ENCODE measurements at places on chromosomes 6 and 20. TPM values are rescaled to one million over a fixed set of nuclear protein-coding genes. Genes with fewer than 3 reads are reported as not detected.

The CLVS2 gene
- total RNA-seq = not detected

DNA sequence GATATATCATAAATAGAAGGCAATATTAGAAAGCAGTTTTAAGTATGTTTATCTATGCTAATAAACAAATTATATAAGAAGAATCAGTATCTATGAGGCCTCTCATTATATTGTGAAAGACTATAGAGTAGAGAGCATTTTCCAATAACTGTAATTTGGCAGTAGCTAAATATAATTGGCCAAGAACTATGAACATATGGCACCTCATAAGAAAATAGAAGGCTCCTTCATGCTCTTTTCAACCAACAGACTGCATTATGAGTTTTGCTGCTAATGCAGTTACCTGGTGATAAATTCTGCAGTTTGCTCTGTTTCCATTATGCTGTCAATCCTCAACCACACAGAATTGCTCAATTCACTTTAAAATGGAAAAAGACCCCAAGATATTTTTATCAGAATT is 221.1 kb downstream of the KHDC1L start:
- DNase-seq = no peak

GRCh38 chr6:111091987-111092386 is 4.7 kb downstream of the SLC16A10 start:
- no peak for DNase-seq

The SLC17A2 gene
- total RNA-seq = not detected

The FILIP1 gene
- 110 TPM for total RNA-seq

GRCh38 chr6:7687145-7688111 is 38.5 kb upstream of the BMP6 start:
- no peak for DNase-seq

The BTN2A1 gene
- 17.1 TPM for total RNA-seq

DNA sequence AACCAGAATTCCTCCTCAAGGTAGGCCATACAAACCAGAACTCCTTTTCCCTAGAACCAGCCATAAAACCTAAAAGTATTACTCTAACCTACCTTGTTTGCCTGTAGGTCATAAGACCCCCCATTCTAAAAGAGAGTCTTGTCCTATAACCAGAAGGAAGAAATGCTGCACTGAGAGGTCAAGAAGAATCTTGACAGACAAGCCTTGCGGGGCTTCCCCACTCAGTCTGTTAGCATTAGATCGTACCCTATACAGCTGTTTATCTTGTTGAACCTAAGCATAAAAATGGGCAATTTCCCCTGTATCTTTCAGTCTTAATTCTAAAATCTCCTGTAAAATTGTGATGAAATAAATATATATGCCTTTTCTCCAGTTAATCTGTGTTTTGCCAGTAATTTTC is 52.3 kb upstream of the HFE start:
- DNase-seq = no peak

DNA sequence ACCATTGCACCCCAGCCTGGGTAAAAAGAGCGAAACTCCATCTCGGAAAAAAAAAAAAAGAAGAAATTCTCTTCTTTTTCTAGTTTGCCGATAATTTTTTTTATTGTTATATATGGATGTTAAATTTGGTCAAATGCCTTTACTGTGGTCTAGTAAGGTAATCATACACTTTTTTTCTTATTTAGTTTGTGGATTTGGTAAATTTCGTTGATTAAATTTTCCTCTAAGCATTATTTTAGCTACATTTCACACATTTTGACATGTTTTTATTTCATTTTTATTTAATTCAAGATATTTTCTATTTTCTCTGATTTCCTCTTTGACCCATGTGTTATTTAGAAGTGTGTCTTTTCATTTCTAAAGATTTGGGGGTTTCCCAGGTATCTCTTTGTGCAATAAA is 18.0 kb upstream of the ELOVL2 start:
- no peak for DNase-seq

The ORC3 gene
- total RNA-seq = 23.2 TPM

- DNase-seq = no peak
These were observed 90.8 kb upstream of the OGFRL1 start for GRCh38 chr6:71197780-71198179.

DNA sequence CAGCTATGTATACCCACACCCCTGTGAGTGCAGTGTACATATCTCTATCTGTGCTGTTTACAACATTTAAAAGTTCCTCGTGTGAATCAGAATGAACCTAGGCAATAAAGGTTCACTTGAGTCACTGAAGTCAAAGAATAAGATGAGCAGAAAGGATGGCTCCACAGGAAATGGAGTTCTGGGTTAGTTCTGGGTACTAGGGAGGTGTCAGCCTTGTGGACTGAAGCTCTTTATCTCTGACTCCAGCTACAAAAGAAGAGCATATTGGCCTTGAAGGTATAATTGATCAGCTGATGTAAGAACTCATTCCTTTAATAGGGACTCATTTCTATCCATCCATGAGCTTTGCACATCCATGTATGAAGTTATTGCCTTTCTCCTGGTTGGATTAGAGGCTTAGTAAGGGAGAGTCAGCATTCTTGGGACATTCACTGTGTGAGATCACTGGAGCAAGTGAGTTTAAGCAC is 73.9 kb upstream of the BACH2 start:
- DNase-seq = no peak

The BPIFA3 gene
- total RNA-seq = not detected

- DNase-seq = no peak
These were observed 23.1 kb upstream of the PREX1 start for GRCh38 chr20:48850977-48851299.

- DNase-seq = no peak
These were observed 128.2 kb upstream of the RIPOR2 start for GRCh38 chr6:25064006-25064405.

DNA sequence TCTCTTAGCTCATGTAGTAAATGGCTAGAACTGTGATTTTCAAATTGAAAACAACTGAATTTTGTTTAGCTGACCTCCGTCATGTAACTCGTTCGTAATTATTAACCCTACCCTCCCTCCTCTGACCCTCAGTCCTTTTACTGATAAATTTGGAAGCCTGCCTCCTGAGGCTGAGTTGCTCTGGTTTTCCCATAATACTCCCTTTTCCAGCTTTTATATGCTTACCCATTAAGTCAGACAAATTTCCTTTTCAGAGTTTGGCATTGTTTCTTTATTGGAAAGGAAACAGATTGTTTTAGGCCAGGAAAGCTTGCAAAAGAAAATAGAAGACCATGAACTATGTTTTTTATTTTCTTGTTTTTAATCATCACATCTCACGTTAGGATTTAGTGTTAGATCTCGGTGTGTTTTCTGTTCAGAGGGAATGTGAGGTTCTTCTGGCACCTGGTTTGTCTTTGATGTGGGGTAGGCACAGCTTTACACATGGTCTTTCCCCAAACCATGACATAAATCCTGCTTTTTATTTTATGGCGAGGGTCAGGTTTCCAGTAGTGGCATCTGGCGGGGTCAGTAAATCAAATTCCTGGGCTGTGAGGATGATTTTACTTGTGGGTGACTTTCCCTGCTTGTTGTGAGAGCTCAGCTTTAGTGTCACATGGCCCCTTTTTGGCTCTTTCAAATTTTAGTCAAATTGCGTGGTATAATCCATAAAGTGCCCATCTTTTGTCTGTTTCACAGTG is 24.5 kb downstream of the PLCB4 start:
- DNase-seq = no peak

GRCh38 chr20:32160341-32160740 is 47.2 kb downstream of the PLAGL2 start:
- no peak for DNase-seq

GRCh38 chr20:9912858-9913434 is 74.1 kb upstream of the PAK5 start:
- peak; percentile 61 for DNase-seq

DNA sequence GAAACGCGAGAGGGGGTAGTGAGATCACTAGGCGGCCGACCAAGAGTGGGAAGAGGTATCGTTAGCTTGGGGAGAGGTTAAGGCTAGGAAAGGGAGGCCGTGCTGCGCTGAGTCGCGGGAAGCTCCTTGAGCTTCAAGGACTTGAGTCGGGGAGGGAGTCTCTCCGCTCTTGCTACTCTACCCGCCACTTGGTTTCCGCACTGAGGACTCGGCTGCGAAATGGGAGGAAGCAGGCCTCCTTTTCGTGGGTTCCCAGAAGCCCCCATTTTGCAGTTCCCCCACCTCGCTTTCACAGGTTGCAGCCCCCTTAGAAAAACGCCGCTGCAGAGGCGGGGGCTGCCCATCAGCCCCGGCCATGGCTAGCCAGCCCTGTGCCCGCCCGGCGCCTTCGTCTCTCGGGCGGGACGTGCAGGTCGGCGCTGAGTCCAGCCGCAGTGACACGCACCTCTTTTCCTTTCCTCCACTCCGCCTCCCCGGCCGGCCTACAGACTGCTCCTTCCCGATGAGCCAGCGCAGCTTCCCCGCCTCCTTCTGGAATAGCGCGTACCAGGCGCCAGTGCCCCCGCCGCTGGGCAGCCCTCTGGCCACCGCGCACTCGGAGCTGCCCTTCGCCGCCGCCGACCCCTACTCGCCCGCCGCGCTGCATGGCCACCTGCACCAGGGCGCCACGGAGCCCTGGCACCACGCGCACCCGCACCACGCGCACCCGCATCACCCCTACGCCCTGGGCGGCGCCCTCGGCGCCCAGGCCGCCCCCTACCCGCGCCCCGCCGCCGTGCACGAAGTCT is 4.9 kb downstream of the VGLL2 start:
- DNase-seq = peak; percentile 25

DNA sequence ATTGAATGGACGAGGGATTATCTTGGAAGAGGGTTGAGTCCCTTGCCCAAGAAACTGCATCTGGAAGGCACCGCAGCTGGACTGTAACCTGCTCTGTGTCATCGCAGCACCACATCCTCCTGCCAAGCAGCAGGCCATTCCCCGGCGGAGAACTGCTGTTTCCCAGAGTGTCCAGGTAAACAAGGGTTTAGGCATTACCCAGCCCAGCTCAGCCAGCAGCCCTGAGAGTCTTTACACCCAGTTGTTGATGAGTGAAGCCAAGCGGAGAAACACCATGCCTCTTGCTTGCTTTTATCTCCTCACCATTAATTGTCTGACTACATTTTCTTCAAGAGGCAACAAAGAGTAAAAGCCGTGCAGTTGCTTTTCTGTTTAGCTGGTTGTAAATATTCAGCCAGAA is 104.1 kb downstream of the CDH4 start:
- DNase-seq = no peak

DNA sequence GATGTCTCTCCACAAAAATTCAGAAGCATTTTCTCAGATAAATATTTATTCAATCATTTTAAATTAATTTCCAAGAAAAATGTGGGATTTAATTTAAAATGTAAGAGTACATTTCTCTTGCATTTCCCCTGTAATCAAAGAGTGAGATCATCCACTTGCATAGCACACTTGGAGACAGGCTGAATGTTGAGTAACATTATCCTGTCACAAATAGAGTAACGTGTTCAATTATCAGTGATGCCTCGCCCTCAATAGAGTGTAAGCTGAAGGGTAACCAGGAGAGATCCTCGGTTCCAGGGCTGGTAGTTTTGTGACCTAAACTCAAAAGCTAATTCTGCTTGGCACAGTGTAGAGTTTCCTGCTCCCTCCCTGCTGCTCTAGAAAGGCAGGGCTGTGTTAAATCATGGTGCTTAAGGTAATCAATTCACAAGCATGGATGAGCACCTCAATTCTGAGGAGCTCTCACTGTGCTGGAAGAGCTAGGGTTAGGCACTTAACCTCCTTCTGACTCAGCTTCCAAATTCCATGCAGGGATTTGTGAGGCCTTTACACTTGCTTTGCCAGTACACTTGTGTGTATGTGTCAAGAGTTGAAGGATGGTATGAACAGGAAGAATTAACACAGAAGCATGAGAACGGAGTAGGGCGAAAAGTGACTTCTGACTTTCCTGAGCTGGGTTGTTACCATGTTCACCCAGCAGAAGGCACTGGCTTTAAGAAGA is 56.6 kb downstream of the MMUT start:
- no peak for DNase-seq

DNA sequence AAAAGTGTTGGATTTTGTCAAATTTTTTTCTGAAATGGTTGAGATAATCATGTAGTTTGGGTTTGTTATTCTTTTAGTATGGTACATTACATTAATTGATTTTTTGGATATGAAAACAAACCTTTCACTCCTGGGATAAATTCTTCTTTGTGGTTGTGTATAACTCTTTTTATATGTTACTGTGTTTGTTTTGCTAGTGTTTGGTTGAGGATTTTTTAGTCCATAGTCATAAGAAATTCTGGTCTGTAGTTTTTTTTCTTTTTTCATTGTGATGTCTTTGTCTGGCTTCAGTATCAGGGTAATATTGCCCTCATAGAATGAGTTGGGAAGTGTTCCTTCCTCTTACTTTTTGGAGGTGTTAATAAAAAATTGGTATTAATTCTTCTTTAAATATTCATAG is 122.2 kb upstream of the ATXN1 start:
- no peak for DNase-seq

- no peak for DNase-seq
These were observed 7.5 kb upstream of the OOEP start for GRCh38 chr6:73377225-73377624.

- DNase-seq = no peak
These were observed 12.0 kb upstream of the HFE start for GRCh38 chr6:26075063-26075717.

- no peak for DNase-seq
These were observed 31.2 kb upstream of the APCDD1L start for GRCh38 chr20:58546416-58546711.

DNA sequence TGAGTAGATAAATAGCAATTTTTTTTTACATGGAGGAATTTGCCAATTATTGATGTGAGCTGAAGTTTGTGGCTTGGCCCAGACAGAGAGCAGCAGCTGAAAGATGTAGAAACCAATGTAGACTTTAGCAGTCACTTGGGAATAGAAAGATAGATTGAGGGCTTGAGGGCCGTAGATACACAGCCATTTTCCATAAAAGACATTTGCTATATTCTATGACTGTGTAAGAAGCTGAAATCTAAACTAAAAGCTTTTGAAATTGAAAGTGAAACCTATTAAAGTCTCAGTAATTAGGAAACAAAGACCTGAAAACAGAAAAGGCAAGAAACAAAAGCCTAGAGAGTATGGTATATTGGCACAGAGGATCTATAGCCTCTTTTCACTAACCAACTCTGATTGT is 332.7 kb downstream of the CENPW start:
- DNase-seq = no peak

GRCh38 chr6:170237999-170238740 is 52.7 kb downstream of the DLL1 start:
- DNase-seq = no peak

DNA sequence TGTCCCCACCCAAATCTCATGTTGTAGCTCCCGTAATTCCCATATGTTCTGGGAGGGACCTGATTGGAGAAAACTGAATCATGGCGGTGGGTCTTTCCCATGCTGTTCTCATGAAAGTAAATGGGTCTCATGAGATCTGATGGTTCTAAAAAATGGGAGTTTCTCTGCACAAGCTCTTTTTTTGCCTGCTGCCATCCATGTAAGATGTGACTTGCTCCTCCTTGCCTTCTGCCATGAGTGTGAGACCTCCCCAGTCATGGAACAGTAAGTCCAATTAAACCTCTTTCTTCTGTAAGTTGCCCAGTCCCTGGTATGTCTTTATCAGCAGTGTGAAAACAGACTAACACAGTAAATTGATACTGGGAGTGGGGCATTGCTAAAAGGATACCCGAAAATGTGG is 1218.4 kb upstream of the CITED2 start:
- no peak for DNase-seq

- no peak for DNase-seq
These were observed 26.0 kb upstream of the SLC22A23 start for GRCh38 chr6:3482869-3483268.
